ENCODE measurements at places on chromosomes 6 and 20.

GRCh38 chr6:127635091-127635490 lies 58.1 kb downstream of the C6orf58 start:
- H3K36me3 ChIP-seq, result no peaks in the 10 kb centered on the region
- H3K4me3 ChIP-seq, result no peak overlapping the region
- no peaks in the 10 kb centered on the region for H3K27me3 ChIP-seq
- H3K27ac ChIP-seq, result no peak overlapping the region

DNA sequence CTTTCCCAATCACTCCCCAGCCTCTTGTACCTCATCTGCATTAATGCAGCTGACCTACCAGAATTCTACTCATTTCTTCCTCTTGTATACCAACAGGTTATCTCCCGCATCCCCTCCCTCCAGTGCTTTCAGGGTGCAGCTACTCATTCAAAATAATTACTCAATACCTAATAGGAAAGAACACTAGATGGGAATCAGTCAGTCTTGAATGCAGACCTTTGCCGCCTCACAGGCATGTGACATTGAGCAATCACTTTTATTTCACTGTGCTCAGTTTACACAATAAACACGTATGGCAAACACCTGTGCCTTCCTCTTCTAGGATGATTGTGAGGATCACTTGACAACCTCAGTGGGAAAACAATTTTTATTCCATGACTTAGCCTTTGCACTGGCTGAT lies 13.3 kb downstream of the ZSCAN31 start:
- H3K27ac ChIP-seq, result no peak overlapping the region
- H3K27me3 ChIP-seq, result no peaks in the 10 kb centered on the region
- no peak overlapping the region for H3K4me3 ChIP-seq
- peaks cover 3% of the 10 kb centered on the region for H3K36me3 ChIP-seq

- H3K27me3 ChIP-seq, result no peaks in the 10 kb centered on the region
- no peak overlapping the region for H3K27ac ChIP-seq
- DNase-seq, result no peak
- no peak overlapping the region for H3K4me3 ChIP-seq
Observed at GRCh38 chr6:25403150-25403549, 124.0 kb downstream of the CARMIL1 start.

GRCh38 chr6:84785671-84786070 lies 21.3 kb upstream of the TBX18 start:
- no peak overlapping the region for H3K27ac ChIP-seq
- no peaks in the 10 kb centered on the region for H3K36me3 ChIP-seq
- H3K4me1 ChIP-seq, result no peaks in the 10 kb centered on the region
- no peaks in the 10 kb centered on the region for H3K27me3 ChIP-seq

- H3K27ac ChIP-seq, result no peak overlapping the region
- no peaks in the 10 kb centered on the region for H3K4me1 ChIP-seq
- H3K27me3 ChIP-seq, result no peaks in the 10 kb centered on the region
- DNase-seq, result no peak
Observed at GRCh38 chr6:98887650-98888049, 53.3 kb downstream of the POU3F2 start.

- no peaks in the 10 kb centered on the region for H3K4me1 ChIP-seq
- no peaks in the 10 kb centered on the region for H3K36me3 ChIP-seq
- DNase-seq, result no peak
- H3K4me3 ChIP-seq, result no peak overlapping the region
Observed at GRCh38 chr6:69881322-69882151, 15.2 kb downstream of the COL19A1 start.

DNA sequence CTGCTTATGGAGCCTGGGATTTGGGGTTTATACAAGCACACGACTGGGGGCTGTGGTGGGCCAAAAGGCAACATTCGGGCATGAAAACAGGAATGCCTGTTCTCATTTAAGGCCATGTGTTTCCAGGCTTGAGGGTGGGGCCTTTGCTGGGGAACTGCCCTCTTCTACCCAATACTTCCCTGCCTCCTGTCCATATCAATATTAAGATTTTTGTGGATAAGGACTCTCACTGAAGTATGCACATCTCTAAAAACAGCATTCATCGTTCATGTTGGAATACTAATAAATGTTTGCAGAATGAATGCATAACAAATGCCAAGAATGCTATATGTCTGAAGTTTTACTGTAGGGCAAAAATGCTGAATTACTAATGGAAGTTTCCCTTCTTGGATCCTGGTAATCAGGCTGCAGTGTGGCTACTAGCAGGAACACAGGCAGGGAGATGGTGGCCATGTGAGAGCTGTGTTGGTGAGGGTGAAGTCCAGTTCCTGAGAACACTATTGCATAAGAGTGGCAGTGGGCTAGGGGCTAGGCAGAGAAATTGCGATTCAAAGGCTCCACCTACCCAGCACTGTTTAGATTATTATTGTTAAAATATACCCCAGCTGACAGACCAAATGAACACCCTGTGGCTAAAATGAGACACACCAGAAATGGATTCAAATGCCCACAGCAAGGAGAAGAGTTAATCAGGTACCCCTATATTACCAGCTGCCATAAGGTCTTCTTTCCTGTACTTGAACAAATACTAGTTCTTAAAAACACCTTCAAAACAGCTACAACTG lies 644.3 kb downstream of the EPM2A start:
- no peak for DNase-seq
- H3K27me3 ChIP-seq, result no peaks in the 10 kb centered on the region
- no peaks in the 10 kb centered on the region for H3K4me1 ChIP-seq

DNA sequence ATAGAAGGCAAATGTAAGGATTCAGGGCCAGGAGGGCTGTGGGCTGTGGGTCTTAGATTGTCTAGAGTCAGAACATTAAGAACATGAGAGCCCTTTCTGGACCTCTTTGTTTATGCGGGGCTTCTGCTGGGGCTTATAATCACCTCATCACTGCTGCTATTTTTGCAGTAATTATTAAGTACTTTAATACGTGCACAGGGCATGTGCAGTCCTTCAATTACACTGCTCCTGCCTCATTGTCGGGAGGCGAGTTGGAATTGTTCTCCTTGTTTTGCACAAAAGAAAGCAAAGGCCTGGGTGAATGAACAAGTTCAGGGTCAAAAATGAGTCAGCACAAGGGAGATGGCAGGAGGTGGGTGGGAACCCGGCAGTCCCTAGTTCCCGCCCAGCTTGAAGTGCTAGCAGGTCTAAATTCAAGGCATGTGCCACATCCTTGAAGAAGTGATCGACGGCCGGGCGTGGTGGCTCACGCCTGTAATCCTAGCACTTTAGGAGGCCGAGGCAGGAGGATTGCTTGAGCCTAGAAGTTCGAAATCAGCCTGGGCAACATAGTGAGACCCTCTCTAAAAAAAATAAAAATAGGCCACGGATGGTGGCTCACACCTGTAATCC lies 34.4 kb upstream of the PTPN1 start:
- H3K36me3 ChIP-seq, result no peaks in the 10 kb centered on the region
- H3K4me3 ChIP-seq, result no peak overlapping the region
- DNase-seq, result no peak
- no peaks in the 10 kb centered on the region for H3K27me3 ChIP-seq

DNA sequence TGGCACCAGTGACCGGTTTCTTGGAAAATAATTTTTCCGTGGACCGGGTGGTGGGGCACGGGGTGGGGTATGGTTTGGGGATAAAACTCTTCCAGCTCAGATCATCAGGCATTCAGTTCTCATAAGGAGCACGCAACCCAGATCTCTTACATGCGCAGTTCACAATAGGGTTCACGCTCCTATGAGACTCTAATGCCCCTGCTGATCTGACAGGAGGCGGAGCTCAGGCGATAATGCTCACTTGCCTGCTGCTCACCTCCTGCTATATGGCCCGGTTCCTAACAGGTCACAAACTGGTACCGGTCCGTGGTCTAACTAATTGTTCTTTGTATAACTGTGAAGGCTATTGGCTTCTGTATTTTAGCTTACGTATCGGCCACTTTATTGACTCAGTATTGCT lies 51.7 kb downstream of the VSTM2L start:
- no peak overlapping the region for H3K4me3 ChIP-seq
- DNase-seq, result no peak
- H3K4me1 ChIP-seq, result no peaks in the 10 kb centered on the region
- no peak overlapping the region for H3K27ac ChIP-seq
- peaks cover 5% of the 10 kb centered on the region for H3K27me3 ChIP-seq

- no peak overlapping the region for H3K27ac ChIP-seq
- H3K4me3 ChIP-seq, result no peak overlapping the region
- H3K36me3 ChIP-seq, result no peaks in the 10 kb centered on the region
- H3K4me1 ChIP-seq, result no peaks in the 10 kb centered on the region
- DNase-seq, result no peak
Observed at GRCh38 chr6:23456396-23456795, 669.6 kb upstream of the NRSN1 start.

DNA sequence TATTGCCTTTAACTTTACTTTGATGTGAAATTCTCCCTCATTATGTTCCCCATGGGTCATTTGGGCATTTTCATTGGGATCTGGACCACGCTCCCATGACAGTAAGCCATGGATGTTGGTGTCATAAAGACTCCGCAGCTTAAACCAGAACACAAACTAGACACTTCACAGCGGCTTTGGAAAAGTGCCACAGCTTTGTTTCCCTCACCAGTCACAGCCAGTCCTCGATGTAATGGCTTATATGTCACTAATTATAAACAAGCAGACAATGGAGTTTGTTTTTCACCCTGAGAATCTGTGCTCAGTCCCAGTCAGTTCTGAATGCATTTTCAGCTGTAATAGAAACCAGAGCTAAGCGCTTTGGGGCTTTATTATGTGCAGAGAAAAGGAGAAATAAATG lies 23.2 kb upstream of the DAAM2 start:
- H3K4me3 ChIP-seq, result no peak overlapping the region
- no peaks in the 10 kb centered on the region for H3K36me3 ChIP-seq
- H3K27ac ChIP-seq, result no peak overlapping the region
- no peak for DNase-seq
- H3K27me3 ChIP-seq, result no peaks in the 10 kb centered on the region
- no peaks in the 10 kb centered on the region for H3K4me1 ChIP-seq

DNA sequence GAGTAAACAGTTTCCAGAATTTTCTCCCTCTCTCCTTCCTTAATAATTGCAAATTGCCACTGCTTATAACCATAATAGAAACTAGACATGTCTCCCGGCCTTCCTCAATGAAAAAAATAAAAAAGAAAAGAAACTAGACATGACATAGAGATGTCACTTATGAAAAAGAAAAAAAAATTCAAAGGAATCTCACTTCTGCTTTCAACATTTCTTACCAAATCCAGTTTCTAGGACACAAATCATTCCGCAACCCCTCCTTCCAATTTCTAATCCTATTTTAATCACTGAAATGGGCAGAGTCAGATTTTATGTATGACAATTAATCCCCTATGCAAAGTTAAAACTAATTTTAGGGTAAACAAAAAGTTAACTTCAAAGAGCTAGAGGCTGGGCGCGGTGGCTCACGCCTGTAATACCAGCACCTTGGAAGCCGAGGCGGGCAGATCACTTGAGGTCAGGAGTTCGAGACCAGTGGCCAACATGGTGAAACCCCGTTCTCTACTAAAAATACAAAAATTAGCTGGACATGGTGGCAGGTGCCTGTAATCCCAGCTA lies 40.1 kb upstream of the EEF1A1 start:
- no peaks in the 10 kb centered on the region for H3K4me1 ChIP-seq
- H3K36me3 ChIP-seq, result no peaks in the 10 kb centered on the region
- no peaks in the 10 kb centered on the region for H3K27me3 ChIP-seq
- DNase-seq, result no peak
- H3K27ac ChIP-seq, result no peak overlapping the region

DNA sequence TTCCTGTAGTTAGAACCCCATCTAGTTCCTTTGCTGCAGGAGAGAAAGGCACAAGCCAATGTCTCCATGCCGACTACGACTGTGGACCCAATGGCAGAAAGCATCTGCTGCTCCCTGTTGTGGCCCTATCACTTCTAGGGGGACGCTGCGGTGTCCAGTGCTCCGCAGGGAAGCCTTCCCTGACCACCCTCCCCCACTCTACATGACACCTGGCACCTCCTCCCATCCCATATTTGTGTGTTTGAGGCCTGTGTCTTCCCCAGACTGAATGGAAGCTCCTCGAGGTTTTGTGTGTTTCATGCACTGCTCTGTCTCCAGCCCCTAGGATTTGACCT lies 159.5 kb downstream of the DTNBP1 start:
- no peak overlapping the region for H3K4me3 ChIP-seq
- no peak overlapping the region for H3K27ac ChIP-seq
- DNase-seq, result no peak
- H3K36me3 ChIP-seq, result peaks cover 43% of the 10 kb centered on the region
- no peaks in the 10 kb centered on the region for H3K4me1 ChIP-seq

DNA sequence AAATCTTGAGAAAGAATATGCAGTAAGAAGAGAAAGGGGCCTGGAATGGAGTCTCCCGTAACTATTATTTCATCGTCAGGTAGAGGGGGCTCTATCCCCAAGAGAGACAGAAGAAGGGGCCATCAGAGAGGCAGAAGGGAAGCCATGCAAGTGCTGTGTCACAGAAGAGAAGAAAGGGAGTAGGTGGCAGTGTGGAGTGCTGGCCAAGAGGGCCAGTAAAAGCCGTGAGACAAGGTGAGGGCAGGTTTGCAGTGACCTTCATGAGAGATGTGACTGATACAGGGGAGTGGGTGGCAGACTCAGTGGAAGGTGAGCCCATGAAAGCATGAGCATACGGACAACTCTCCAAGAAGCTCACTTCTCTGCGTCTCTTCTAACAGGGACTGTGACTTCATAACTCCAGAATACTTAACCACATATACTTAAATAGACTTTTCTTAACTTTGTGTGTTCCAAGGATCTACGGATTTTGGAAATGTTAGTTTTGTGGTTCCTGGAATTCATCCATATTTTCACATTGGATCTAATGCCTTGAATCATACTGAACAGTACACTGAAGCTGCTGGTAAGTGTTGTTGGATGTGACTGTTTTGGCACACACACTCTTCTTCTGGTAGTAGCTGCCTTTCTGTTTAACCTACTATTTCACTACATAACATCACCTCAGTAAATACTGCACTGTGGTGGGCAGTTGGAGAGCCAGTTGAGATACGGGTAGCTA lies 15.6 kb downstream of the PM20D2 start:
- no peak for DNase-seq
- no peak overlapping the region for H3K27ac ChIP-seq
- H3K4me3 ChIP-seq, result no peak overlapping the region
- H3K36me3 ChIP-seq, result peaks cover 6% of the 10 kb centered on the region
- no peaks in the 10 kb centered on the region for H3K4me1 ChIP-seq

DNA sequence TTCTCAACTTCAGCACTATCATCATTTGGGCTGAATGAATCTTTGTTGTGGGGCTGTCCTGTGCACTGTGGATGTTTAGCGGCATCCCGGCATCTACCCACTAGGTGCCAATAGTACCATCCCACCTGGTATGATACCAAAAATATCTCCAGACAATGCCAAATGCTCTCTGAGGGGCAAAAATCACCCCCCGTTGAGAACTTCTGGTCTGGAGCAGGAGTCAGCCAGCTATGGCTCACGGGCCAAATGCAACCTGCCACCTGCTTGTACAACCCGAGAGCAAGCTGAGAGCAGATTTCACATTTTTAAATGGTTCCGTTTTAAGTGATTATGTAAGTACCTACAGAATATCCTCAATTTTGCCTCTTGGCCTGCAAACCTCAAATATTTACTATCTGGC lies 26.8 kb downstream of the KCNB1 start:
- H3K4me1 ChIP-seq, result no peaks in the 10 kb centered on the region
- DNase-seq, result no peak
- H3K27ac ChIP-seq, result no peak overlapping the region
- H3K27me3 ChIP-seq, result no peaks in the 10 kb centered on the region
- H3K4me3 ChIP-seq, result no peak overlapping the region
